Upper lobe of right lung (tissue), 1 donor: ENCODE measurements at places on chromosomes 6 and 20. TPM values are rescaled to one million over a fixed set of nuclear protein-coding genes. Genes with fewer than 3 reads are reported as not detected.

The ADGB gene
- not detected for total RNA-seq

The RIPPLY2 gene
- not detected for total RNA-seq

The SGK1 gene
- 204 TPM for total RNA-seq

The EDN1 gene
- total RNA-seq: 18.8 TPM

GRCh38 chr6:4287811-4288244, 152.5 kb upstream of the ECI2 start:
- H3K27ac ChIP-seq: no peak overlapping the region
- no peaks in the 10 kb centered on the region for H3K4me1 ChIP-seq
- H3K27me3 ChIP-seq: no peaks in the 10 kb centered on the region

The CASS4 gene
- 40.2 TPM for total RNA-seq

DNA sequence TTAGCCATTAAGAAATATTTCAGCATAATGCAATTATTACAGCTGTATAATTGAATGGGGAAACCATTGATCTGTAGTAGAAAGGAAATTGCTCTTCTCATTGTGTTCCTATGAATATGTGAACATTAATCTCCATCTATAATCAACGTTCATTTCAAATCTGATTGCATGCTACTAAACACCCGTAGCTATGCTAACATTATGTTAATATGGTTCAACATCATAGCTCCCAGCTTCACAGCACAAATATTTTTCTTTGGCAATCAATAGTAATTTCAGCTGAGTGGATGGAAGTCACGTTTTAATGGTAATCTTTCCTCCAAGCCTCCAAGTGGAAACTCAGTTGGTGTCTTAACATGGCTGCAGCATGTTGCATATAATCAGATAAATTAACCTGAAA, 454.4 kb downstream of the MAFB start:
- no peak for DNase-seq
- H3K27ac ChIP-seq: no peak overlapping the region

- H3K4me1 ChIP-seq: no peaks in the 10 kb centered on the region
- H3K4me3 ChIP-seq: no peak overlapping the region
- H3K36me3 ChIP-seq: no peaks in the 10 kb centered on the region
- peaks cover 20% of the 10 kb centered on the region for H3K27me3 ChIP-seq
- H3K27ac ChIP-seq: no peak overlapping the region
Measured at GRCh38 chr20:32558526-32558925, 26.6 kb downstream of the NOL4L start.

The PLN gene
- 5.8 TPM for total RNA-seq
